A549 treated with RU486 at 1 μM for 4 hours (cell line): ENCODE measurements at places on chromosomes 6 and 20. TPM values are rescaled to one million over a fixed set of nuclear protein-coding genes. Genes with fewer than 3 reads are reported as not detected.

TRAM2 gene
- 19.9 to 24.8 TPM (median 23.2 TPM) in 5 replicates for total RNA-seq

CSNK2B gene
- total RNA-seq: 168 to 197 TPM (median 178 TPM) in 5 replicates

SYNDIG1 gene
- total RNA-seq: 1.2 to 2.7 TPM (median 1.8 TPM) in 5 replicates

BPIFB2 gene
- not detected in 5 replicates for total RNA-seq

LY6G6C gene
- total RNA-seq: 0.20 TPM in 1 of 5 replicates, not detected in the others

TINAG gene
- total RNA-seq: not detected in 5 replicates

TNFAIP3 gene
- 11.3 to 19.9 TPM (median 12.3 TPM) in 5 replicates for total RNA-seq

TCP1 gene
- total RNA-seq: 221 to 254 TPM (median 244 TPM) in 5 replicates

TP53TG5 gene
- not detected in 5 replicates for total RNA-seq

RAET1G gene
- 7.3 to 13.0 TPM (median 9.7 TPM) in 5 replicates for total RNA-seq

SAPCD1 gene
- total RNA-seq: 2.0 to 4.2 TPM (median 3.7 TPM) in 5 replicates
